ENCODE measurements at places on chromosomes 1 and 21. TPM values are rescaled to one million over a fixed set of nuclear protein-coding genes. Genes with fewer than 3 reads are reported as not detected.

COL24A1 gene
- 0.04 TPM for total RNA-seq

E2F2 gene
- 9.4 TPM for total RNA-seq

MAP7D1 gene
- 131 TPM for total RNA-seq

SPOCD1 gene
- 10.8 TPM for total RNA-seq

TMEM167B gene
- 17.4 TPM for total RNA-seq

GPR153 gene
- total RNA-seq: 29.0 TPM

ZNF593OS gene
- 0.41 TPM for total RNA-seq

LCE6A gene
- not detected for total RNA-seq

GNG4 gene
- 16.3 TPM for total RNA-seq

AGRN gene
- 99.7 TPM for total RNA-seq

MMEL1 gene
- total RNA-seq: not detected

BCAN gene
- total RNA-seq: not detected

GOLPH3L gene
- 6.1 TPM for total RNA-seq

FCER1G gene
- not detected for total RNA-seq

RHOU gene
- 0.30 TPM for total RNA-seq

MPZ gene
- total RNA-seq: 6.9 TPM

C1QTNF12 gene
- total RNA-seq: 7.0 TPM

NBL1 gene
- total RNA-seq: 42.2 TPM

TRIM63 gene
- total RNA-seq: not detected

GRIK1 gene
- total RNA-seq: not detected

B3GALT5 gene
- 0.79 TPM for total RNA-seq

RC3H1 gene
- total RNA-seq: 13.7 TPM

RNPC3 gene
- total RNA-seq: 8.4 TPM

ITLN2 gene
- total RNA-seq: 0.15 TPM

KCNK1 gene
- 6.0 TPM for total RNA-seq

KRTAP7-1 gene
- total RNA-seq: not detected

UAP1 gene
- 144 TPM for total RNA-seq

DEPDC1 gene
- 20.3 TPM for total RNA-seq

DISP1 gene
- total RNA-seq: 3.0 TPM

C1orf185 gene
- not detected for total RNA-seq

KLHL21 gene
- 127 TPM for total RNA-seq

DNAJC28 gene
- total RNA-seq: 0.37 TPM

NUDT4B gene
- total RNA-seq: 35.3 TPM

KCNK2 gene
- 0.50 TPM for total RNA-seq

Data from A375 (cell line).